ENCODE measurements at places on chromosomes 5 and 9.

DNA sequence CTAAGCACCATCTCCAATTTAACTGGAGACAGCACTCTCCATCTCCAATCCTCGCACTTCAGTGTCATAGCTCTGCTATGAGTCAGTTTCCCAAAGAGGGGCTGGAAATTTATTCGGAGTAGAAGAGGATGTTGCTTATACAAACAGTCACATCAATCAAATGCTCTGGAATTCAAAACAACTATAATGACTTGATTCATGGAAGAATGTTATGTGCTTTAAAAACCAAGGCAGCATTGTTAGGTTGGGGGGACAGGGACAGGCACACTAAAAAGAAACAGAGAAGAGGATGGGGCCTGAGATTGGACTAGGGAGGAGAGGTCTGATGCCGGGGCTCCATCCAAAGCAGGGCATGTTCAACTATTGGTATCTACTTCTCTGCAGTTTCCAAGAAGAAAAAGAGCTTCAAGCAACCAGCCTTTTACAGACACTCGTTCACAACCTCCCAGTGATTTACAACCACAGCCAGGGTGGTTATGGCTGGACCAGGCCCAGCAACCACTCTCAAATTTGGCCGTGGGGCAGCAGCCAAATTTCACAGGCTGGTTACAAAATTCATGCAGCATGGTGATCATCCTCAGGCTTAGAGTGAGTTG lies 117.5 kb upstream of the ZNF366 start:
- no peak for DNase-seq

DNA sequence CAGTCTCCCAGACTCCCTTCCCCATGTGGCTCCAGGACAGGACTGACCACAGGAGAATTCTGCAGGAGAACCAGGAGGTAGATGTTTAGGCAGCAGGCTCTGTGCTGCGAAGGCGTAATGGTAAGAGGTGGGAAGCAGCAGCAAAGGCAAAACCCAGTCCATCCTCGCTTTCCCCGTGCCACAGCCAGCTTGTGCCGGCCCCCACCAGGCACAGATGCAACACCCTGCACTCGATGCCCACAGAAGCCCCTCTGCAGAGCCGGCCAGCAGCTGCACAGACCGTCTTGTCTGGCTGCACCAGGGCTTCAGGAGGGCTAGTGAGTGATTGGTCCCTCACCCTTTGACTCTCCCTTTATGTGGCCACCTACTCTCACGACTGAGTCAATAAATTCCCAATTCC lies 28.0 kb downstream of the ANKS6 start:
- no peak for DNase-seq

DNA sequence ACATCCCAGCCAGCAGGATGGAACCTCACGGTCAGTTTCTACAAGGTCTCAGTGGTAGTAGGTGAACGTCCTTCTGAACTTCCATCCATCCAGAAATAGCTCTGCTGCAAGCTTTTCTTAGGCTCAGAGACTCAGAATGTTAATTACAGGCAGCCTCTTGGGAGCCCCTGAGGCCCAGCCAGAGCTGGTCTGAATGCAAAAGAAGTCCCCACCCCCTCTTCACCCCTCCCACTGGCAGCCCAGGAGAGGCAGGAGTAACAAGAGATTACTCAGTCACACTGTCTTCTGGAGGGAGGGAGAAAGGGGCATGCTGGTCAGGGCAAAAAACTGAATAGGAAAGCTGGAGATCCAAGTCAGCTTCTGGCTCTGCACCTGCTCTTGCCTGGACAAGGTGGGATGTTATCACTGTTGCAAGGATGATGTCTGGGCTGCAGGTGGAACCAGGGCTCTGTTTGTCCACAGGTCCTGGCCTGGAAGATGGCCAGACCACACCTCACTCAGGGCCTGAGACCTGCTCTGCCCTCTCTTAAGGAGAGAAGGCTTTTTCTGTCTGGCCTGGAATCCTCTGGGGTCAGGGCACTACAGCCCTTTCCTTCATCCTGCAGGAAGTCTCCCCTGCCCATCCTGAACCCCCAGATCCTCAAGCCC lies 9.1 kb downstream of the ENHO start:
- no peak for DNase-seq

- DNase-seq = no peak
These were observed 1.2 kb downstream of the MIER3 start for GRCh38 chr5:56950626-56951125.

DNA sequence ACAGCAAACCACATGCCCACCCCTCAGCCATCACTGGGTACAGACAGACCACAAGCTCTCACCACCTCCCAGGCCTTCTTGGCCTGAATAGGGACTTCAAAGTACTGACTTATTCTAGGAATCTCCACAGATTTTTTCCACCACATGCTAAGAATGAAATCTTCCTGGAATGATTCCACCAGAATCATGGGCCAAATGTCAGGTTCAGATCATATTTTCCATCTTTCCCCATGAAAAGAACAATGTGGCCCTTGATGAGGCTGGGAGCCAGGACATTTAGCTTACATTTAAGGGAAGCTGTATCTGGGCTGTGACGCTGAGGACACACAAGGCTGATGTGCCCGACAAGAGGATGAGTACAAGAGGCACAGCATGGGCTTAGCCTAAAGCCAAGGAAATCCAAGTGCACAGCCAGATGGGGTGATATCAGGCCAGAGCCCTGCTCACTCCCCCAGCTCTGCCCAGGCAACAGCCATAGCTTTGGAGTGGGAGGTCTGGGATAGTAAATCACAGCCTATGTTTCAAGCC lies 28.1 kb downstream of the ACSL6 start:
- no peak for DNase-seq

DNA sequence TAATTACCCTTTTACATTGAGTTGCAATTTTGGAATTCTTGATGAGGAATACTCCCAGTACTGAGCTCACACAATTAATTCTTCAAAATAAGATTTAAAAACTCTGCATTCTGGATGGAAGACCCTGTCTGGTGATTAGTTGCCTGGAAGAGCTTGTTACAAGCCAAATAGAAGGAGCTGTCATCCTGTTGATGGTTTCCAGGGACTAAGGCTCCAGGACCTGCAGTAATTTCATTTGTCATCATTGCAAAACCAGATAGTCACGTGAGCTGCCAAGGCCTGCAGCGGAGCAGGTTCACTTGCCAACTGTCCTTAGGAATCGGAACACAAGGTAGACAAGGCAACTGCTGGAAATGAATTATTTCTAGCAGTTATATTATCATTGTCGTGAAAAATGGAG lies 597.7 kb downstream of the CCDC171 start:
- no peak for DNase-seq

All from iPS DF 6.9 (cell line).